ENCODE measurements at places on chromosomes 5 and 9.

DNA sequence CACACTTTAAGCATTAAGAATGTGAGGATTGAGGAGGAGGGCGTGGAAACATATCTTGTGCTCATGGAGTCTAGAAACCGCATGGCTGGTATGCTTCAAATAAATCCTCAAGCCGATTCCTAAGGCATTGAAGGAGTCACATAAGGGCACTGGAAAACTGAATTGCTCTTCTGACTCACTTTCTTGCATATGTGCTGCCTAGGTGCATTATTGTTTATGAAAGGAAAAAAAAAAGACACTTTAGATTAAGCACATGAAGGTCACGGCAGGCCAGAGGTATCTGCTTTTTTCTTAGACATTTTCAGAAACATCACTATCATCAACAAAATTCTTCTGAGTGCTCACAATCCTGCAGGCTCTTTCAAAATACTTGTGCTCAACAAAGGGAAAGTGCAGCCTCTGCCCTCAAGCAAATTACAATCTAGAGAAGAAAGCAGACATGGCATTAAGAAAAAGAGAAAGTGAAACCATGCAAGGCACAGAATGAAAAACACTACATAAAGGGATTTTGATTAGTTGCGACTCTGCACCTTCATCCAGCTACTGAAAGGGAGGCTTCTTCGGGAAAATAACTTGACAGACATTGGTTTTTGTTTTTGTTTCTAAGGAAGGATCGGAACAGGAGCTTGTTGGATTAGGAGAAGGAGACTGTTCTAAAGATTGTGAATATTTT is 2117.6 kb downstream of the MAT2B start:
- no peak for DNase-seq

GRCh38 chr5:36726317-36726716 is 119.9 kb downstream of the SLC1A3 start:
- DNase-seq: no peak

- DNase-seq: no peak
Measured at GRCh38 chr5:73625944-73626811, at the start of gene ARHGEF28. ARHGEF28 (plus strand) TSS chr5:73626196; CDS start chr5:73684852, 58,656 bp downstream.

DNA sequence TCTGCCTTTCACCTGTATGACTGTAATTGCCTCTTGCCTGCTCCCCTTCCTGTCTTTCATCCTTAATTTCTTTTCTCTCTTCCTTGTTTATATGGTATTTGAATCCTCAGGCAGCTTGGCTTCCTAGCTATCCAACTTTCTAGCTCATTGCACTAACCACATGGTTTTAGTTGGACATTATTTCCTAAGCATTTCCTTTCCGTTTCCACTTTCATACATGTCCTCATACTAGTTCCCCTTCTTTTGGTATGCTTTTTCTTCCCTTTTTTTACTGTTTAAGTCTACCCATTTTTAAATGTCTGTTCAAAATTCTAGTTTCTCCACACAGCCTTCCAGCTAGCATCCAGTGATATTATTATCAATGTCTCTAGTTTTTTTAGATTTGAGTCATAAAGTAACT is 6.6 kb downstream of the CWC27 start:
- no peak for DNase-seq

- DNase-seq: no peak
Measured at GRCh38 chr5:120152931-120153330, 311.2 kb upstream of the PRR16 start.

DNA sequence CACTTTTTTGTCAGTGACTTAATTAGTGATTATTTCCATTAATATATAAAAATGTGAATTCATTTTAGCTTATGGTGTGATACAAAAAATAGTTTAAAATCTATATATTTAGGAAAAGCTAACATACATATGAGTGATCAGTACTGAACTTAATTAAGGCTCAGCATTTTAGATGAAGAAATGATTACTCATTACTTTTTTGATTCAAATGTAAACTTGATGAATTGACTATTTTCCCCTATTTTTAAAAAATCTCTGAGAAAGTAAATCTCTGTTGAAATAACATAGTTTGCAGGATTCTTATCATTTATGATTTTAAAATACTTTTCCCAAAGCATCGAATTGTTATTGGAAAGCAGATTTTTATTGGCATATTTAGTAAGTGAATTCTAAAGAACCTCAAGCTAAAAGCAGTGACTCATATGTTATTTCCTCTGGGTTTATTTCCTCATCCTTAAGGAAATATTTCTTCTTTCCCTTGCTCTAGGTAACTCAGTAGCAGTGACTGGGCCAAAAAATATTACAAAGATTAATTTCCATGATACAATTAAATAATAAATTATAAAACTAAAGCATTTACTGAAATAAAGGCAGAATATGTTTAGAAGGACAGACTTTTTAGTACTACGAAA is 290.6 kb downstream of the FER start:
- no peak for DNase-seq

DNA sequence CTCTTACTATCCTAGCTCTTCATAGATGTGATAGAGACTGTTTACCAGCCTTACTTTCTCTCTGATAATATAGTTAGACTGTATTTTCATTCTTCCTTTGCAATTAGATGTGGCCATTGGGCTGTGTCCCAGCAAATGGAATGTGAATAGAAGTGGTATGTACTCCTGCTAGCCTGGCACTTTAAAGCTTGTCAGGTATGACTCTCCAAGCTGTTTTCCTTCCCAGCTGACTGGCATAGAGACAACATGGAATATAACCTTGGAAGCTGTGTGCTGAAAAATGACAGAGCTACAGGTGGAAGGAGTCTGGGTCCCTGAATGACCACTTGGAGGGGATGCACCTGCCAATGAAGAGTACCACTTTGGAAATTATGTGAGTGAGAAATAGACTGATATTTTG is 116.2 kb downstream of the DIRAS2 start:
- DNase-seq: no peak

DNA sequence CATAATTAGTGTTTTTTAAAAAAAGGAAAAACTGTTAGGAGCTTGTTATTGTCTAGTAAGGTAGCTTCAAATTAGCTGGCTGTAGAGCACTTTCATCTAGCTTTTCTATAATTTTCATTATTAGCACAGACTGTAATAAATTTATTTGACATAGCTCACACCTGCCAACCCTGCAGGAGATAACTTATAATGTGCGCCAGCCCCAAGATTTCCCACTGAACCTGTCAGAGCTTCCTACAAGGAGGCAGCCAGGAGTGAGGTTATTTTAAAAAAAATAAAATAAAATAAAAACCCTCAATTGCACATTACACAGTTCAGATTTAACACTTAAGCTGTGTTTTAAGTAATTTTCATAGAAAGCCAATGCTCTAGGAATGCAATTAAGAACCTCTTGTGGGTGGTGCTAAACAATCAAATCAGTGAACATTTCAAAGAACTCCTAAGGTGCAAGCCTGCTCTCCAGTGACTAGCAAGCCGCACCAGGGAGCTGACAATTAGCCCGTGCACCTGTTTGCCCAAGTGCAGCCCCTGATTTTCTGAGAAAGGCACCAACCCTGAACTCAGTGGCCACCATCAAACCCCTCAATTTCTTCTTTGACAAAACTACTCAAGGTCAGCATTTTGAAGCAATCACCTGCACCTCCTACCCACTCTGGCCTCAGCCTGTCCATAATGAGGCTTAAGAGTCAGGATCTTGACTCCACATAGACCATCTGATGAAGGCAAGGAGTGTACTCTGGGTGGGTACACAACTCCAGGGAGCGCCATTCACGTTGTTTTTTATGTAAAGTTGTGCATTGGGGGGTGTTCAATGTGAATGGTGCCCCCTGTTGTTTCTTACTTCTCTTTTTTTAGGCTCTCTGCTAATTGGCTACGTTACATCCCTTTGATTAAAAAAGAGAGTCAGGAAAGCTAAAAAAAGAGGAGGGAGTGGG is 385.3 kb upstream of the WWC1 start:
- no peak for DNase-seq

GRCh38 chr9:98380065-98380681 is 124.7 kb upstream of the TBC1D2 start:
- no peak for DNase-seq

- no peak for DNase-seq
Measured at GRCh38 chr5:124876566-124876965, 130.1 kb upstream of the ZNF608 start.

DNA sequence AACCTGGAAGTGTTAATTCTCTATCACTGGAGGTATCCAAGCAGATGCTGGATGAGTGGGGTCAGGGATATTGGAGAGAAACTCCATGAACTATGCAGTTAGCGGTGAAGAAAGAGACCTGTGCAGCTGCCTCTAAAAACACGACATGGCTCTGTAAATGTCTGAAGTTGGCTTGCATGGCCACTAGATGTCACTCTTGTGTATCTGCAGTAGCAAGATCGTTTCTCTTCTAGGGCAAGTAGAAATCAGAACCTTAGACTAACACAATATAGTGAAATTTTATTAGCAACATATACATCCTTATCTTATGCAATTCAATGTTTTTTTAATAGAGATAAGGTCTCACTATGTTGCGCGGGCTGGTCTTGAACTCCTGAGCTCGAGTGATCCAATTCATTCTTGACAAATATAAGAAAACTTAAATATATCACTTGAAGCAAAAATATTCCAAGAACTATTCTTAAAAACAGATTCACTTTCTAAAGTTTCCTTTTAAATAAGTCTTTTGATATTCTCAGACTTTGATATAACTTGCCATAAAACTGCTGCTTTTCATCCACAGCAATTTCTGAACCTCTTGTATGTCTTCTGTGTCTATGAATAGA is 2.9 kb downstream of the OR2S2 start:
- DNase-seq: no peak

GRCh38 chr5:13878357-13878756 is 66.1 kb downstream of the DNAH5 start:
- DNase-seq: no peak

DNA sequence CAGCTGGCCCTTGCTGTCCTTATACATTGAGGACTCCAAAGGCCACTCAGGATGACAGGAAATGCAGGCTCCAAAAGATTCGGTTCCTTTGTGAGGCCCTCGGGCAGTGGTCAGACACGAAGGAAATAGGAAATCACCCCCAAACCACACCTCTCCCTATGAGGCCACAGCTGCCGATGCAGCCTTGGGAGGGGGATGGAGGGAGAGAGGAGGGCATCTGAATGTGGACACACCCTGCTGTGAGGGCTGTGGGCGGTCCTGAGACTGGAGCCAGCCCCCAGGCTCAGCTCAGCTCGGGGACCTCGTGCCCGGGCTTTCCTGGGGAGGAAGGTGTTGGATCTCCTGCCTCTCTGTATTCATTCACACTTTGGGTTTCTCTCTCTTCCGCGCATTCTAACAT is 2.7 kb upstream of the CLPTM1L start:
- DNase-seq: no peak

GRCh38 chr9:6938873-6939272 is 181.1 kb downstream of the KDM4C start:
- no peak for DNase-seq

DNA sequence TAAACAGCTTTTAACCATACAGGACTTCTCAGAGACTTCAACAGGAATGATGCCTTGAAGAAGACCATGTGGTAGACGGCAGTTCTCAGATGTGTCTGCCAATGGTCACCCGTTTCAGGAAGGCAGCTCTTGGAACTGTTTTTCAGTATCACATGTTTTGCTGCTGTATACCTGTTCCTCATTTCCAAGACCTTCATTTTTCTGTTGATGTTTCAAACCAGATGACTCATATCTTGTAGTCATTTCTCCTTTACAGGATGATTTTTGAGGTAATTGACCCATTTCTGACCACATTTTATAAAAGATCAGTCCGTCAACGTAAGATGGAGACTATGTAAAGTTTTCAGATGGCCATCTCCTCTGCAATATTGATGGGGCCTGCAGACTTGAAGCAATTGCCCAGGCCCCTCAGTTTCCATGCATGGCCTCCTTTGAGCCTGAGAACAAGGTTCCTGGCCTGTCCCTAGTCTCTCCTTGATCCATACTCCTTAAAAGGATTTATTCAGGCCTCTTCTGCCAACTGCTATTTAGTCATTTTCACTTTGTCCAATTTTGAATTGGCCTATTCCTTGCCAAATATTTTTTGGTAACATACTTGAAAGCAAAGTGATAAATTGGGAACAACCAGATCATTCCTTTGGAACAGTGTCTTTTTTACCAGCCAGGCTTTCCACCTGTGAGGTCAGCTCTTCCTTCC is 128.6 kb downstream of the PDZD2 start:
- no peak for DNase-seq

All from iPS DF 19.7 (cell line).